CD4-positive, alpha-beta T cell treated with Interleukin-21 for 1 hour (primary cell): ENCODE measurements at places on chromosomes 7 and 10.

- no peak for DNase-seq
Observed at GRCh38 chr7:147777309-147777708, 813.3 kb upstream of the C7orf33 start.

DNA sequence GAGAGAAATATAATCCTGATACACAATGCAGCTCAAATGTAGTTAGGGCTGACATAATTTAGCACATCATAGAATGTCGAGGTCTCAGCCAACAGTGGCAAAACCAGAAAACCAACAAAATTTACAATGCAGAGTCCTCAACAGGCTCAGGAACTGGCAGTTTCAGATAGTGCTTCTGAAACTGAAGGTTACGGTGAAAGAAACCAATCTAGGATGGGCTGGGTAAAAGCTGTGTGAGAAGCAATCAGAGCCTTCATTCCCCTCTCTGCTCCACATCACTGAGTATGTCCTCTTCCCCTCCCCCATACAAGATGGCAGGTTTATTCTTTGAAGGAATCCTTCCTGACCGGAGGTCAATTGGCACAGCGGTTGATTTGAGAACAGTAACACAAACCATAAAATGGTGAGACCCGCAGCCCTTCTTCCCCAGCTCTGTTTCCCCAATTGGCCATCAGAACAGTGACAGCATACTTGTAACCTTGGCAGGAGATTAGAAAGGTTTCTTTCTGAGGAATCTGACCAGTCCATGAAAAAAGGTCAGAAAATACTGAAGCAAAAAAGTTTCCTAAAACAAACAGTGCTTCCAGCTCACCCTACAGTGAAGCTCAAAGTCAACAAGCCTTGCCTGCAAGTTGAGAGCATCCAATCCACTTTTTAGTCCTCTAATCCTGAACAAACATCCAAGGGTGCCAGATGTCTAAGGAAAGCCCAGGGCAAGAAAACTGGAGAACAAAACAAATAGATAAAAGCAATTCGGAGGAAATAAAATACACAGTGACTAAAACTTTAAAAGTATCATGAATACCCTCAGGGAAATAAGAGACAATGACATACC is 53.9 kb upstream of the IL6 start:
- no peak for DNase-seq

- DNase-seq, result no peak
Observed at GRCh38 chr10:73647211-73647874, 6.1 kb upstream of the MYOZ1 start.

- DNase-seq, result no peak
Observed at GRCh38 chr7:1607696-1608095, 37.9 kb upstream of the PSMG3 start.

- DNase-seq, result no peak
Observed at GRCh38 chr7:48040944-48041652, 5.8 kb downstream of the C7orf57 start.

DNA sequence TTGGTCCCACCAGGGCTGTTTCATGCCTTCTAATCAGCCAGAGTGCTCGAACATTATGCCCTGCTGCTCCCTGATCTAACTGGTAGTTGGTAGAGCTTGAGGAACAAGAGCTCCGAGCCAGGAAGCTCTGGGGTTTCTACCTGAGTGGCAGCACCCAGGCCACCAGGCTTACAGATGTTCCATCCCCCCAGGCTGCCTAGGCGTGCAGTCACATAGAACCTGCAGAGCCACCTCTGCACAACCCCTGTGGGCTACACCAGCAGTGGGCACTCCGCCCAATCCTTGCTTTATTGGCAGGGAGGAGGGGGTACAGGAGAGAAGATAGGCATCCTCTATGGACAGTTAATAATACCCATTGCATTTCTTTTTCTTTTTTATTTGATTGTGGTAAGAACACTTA is 21.8 kb downstream of the MAP3K8 start:
- no peak for DNase-seq

GRCh38 chr7:112422842-112423496 is 27.3 kb upstream of the IFRD1 start:
- DNase-seq, result no peak
